ENCODE measurements at places on chromosomes 12 and 14.

- no peak for DNase-seq
Observed at GRCh38 chr12:130968611-130969010, 14.9 kb downstream of the ADGRD1 start.

DNA sequence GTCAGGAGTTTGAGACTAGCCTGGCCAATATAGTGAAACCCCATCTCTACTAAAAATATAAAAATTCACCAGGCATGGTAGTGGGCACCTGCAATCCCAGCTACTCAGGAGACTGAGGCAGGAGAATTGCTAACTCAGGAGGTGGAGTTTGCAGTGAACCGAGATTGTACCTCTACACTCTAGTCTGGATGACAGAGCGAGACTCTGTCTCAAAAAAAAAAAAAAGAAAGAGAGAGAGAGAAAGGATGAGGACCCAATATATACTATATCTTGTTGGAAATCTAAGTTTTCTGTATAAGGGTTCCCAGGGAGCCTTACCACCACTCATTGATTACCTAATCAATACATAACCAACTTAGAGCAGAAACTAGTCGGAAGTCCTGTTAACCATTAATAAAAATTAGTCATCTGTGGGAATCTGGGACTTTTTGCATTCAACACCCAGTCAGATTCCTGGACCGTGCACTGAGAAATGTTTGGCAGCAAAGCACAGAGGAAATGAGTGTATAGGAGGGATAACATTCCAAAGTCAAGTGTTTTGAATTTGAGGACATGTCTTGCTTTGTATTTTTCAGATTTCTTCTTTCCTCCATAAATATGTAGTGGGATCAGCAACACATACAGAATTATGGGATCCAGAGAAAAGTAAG, 44.8 kb upstream of the NR2C1 start:
- no peak for DNase-seq

DNA sequence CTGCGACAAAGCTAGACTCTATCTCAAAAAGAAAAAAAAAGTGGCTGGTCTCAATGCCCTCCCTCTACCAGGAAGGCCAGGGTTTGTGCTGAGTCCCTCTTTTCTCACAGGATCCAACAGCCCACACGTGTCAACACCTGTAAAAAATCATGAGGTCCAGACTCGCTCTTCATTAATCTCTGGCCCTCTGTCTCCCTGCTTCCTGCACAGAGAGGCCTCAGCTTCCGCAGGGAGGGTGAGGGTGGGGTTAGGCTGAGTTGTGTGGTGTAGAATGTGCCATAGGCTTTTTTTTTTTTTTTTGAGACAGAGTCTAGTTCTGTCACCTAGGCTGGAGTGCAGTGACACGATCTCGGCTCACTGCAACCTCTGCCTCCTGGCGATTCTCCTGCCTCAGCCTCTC, 6.1 kb downstream of the CFAP73 start:
- DNase-seq: no peak

GRCh38 chr12:56877195-56878009, 56.8 kb downstream of the SDR9C7 start:
- DNase-seq: no peak

DNA sequence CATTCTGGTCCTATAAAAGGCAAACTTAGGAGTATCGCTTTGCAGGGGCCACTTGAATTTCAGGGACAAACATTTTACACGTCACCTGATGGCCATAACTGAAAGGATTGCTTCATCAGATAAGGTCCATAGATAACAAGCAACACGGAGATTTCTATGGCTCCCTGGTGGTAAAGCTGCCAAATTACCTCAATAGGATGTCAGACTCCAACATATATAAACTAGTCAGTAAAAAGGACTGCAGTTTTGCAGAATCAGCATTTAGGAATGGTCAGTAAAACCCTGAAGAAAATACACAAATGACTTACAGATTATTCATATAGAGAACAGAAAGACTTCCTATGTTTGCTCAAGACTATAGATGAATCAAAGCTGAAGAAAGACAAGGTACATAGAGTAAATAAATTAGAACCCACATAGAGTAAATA, 66.1 kb upstream of the GRIP1 start:
- no peak for DNase-seq
